Dermis blood vessel endothelial cell (primary cell): ENCODE measurements at places on chromosomes 3 and 15.

- no peak for DNase-seq
Observed at GRCh38 chr15:42727750-42728381, 9.1 kb downstream of the CDAN1 start.

GRCh38 chr3:12560505-12561190, 3.8 kb downstream of the MKRN2 start:
- no peak for DNase-seq

DNA sequence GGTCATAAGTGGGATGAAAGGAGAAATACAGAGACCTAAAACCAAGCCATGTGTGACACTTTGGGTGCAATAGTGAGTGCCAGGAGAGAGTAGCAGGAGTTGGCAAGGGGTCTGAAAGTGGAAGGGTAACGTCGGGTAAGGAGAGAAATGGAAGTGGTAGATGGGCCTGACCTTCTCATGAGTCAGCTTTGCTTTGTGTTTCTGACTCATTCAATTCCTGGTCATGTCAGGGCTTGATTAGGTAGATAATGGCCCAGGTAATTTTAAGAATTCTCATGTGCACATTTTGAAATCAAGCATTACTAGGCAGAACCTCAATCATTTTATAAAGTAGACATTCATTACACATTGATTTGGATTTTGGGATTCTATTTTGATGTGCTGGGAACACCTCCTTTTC, 262.5 kb downstream of the SOX2 start:
- no peak for DNase-seq

DNA sequence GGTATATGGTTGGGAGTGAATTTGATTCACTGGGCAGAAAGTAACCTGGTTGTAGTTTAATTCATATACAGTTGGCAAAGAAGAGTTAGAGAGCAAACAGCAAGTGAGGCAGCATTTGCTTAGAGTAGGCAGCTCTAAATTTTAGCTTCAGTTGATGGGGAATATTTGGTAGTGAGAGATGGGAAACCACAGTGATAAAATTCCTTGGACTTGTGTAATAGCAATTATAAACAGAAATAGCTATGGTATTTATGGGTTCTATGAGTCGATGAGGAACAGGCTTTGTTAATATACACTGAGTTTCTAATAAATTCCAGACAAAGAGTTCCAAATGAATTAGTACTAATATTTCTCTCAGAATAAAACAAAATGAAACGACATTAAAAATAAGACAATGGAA, 894.0 kb downstream of the ROBO2 start:
- DNase-seq, result no peak

DNA sequence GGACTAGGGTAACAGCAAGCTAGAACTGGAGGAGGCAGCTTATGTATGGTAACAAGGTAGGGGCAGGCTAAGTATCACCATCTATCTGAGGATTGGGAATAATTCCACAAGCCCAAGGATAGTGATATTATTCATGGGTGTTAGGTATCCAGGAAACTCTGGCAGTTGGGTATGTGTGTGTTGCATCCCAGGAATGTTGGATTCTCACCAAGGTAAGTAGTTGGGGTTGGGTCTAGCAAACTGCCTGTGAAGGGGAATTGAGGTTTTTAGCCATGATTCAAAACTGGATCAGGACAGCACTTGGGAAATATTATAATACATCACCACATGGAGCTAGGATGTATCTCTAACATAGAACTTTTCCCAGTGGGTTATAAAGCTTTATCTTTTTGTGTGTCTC, 626.4 kb upstream of the GOLIM4 start:
- no peak for DNase-seq

DNA sequence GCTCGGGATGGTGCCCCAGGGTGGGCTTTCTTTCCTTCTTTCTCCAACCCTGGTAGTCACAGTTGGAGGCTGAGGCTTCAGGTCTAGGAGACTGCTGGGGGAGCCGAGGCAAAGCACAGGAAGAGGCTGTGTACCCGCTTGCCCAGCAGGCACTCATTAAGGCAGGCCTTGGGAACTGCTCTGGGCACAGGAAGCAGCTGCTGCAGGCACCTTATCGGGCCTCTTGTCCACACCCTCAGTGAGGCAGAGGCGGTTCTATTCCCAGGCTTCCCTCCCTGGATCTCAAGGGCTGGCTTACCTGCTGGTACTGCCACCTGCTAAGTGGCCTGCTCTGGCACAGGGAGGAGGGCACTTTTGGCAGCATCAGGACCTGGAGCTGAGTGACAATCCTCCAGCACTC, 15.8 kb upstream of the GRM2 start:
- no peak for DNase-seq

DNA sequence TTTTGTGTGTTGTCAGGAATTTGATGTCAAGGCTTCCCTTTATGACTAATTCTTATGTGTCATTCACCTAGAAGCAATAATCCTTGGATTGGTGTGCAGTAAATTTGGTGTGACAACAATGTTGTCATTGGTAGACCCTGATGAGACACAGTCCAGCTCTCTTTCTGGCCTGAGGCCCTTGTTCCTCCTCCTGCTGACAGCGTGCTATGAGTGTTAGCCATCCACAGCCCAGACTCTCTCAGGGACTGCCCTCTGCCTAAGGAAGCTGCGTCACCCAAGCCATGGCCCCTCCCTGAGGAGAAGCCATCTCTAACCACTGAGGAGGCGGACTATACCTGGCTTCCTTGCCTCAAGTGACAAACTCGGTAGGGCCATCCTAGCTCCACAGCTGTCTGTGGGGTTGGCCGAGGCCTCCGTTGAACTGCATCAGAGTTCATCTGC, 13.3 kb upstream of the TM4SF1 start:
- peak; percentile 37 for DNase-seq

DNA sequence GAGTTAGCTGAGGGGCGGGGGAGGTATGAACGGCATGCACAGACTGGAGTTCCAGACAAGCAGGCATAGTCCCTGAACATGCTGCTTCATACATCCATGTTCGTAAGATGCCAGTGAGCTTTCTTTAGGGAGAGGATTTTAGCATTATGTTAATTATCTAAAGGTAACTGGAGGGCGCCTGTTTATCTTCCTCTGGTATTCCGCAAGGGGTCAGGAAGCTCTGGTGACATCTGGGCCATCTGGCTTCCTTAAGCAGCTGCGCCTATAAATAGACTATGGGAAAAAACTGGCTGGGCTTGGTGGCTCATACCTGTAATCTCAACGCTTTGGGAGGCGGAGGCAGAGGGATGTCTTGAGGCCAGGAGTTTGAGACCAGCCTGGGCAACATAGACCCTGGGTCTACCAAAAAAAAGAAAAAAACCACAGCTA, 1.5 kb upstream of the FBXO22 start:
- DNase-seq, result peak; percentile 32

- peak; percentile 95 for DNase-seq
Observed at GRCh38 chr3:39907981-39908380, 98.6 kb downstream of the MYRIP start.

GRCh38 chr3:182165234-182165633, 453.5 kb downstream of the SOX2 start:
- no peak for DNase-seq

DNA sequence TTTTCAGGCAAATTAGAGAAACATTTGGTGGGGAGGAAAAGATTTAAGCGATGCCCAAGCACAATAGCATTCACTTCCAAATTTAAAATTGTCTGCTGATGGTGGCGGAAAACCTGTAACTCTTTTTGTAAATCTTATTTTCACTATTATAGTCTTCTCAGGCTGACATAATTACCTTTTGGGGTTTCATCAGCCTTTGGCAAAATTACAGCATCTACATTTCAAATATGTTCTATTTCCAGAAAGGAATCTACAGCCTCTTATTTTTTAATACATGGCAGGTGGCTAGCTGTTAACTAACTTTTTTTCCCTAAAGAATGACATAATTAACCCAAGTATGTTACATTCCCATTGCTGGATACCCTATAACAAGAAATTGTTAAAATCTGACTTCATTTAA, 391.5 kb upstream of the CCDC54 start:
- DNase-seq, result no peak

DNA sequence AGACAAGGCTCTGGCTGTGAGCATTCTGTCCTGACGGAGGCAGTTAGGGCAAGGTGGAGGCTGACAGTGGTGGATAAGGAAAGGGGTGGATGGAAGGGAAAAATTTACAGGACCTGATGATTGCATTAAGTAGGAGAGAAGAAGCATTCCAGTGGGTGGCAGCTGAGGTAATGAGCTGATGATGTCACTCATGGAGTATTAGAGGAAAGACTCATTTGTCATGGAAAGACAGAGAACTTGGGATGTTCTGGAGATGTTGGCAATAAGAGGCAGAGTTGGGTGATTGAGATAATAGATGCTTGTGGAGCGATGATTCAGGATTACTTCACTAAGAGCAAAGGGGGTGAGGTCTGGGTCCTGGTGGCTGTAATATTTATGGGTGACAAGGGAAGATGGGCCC, 63.6 kb upstream of the SCN5A start:
- no peak for DNase-seq

GRCh38 chr3:60578936-60579335, 672.3 kb downstream of the FHIT start:
- DNase-seq, result no peak

DNA sequence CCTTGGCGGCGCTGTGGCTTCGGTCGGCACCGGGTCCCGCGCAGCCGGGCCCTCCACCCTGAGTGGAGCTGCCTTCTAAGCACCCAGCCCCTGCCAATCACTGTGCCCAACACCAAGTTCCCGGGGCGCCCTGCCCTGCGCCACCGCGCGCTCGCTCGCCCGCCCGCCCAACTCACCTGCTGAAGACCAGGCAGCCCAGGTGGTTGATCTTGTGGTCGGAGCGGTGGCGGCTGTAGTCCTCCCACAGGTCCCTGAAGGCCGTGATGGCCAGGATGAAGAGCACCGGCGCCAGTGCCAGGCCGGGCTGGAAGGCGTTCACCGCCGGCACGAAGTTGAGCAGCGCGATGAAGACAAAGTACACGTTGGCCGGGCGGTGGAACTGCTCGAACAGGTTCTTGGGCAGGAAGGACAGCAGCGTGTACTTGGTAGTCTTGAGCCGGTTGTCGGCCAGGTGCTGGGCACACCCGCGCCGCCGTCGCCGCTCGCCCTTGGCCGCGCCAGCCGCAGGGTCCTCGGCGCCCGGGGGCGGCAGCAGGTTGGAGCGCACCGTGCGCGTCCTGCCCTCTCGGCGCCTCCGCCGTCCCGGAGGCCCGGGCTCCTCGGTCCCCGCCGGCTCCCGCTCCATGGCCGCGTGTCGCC, 536 bp downstream of the ATP10A start:
- no peak for DNase-seq

DNA sequence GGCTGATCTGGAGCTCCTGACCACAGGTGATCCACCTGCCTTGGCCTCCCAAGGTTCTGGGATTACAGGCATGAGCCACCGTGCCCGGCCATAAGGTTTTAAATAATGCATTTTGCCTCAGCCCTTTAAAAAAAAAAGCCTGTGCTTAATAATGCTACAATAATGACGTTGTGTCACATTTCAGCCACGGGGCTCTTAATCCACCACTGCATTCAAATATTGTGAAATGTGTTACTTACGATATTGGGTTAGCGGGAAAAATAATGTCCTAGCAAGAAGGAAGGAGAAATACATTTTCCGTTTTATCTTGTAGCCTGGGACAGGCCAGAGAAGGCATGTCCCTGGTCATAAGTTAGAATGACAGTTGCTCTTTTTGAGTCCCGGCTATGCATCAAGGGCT, 17.6 kb downstream of the PAQR5 start:
- no peak for DNase-seq

- peak; percentile 68 for DNase-seq
Observed at GRCh38 chr3:32460031-32460749, 42.5 kb downstream of the CMTM6 start.

DNA sequence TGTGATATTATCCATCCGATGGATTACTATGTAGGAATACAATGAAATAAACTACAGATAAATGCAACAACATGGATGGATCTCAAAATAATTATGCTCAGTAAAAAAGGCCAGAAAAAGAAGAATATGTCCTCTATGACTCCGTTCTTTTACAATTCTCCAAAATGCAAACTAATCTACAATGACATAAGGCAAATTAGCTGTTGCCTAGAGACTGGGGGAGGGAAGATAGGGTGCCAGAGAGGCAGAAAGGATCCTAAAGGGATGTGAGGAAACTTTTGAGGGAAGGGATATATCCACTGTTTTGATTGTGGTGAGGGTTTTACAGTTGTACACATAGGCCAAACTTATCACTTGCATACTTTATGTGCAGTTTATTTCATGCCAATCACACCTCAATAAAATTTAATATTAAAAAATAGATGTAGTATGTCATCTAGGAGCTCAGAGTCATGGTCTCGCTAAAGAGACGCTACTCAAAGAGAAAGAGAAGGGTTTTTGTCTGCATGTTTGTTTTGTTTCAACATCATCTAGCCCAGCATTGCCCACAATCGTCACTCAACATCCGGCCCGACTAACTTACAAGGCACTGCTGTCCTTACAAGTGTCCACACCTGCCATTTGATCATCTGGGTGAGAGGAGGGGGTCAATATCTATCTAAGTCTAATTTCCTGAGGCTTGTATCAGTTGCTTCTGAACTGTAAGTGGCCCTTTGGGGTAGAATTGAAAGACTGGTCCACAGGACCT, 29.5 kb downstream of the HES1 start:
- no peak for DNase-seq

DNA sequence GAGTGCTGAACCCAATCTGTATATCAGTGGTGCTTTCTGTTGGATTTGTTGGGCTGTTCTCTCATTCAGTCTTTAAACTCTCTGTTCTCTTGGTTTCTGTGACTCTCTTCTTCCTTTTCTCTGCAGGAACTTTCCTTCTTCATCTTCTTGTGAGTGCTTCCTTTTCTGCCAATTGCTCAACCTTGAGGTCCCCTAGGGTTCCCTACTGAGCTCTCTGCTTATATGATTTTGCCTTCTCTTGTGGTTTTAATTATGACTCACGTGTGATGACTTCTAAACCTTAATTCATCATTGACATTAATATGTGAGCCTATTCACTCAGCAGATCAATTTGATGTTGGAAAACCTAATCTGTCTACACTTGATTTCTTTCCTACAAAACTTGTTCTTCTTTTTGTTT, 39.4 kb downstream of the MOBP start:
- DNase-seq, result no peak

DNA sequence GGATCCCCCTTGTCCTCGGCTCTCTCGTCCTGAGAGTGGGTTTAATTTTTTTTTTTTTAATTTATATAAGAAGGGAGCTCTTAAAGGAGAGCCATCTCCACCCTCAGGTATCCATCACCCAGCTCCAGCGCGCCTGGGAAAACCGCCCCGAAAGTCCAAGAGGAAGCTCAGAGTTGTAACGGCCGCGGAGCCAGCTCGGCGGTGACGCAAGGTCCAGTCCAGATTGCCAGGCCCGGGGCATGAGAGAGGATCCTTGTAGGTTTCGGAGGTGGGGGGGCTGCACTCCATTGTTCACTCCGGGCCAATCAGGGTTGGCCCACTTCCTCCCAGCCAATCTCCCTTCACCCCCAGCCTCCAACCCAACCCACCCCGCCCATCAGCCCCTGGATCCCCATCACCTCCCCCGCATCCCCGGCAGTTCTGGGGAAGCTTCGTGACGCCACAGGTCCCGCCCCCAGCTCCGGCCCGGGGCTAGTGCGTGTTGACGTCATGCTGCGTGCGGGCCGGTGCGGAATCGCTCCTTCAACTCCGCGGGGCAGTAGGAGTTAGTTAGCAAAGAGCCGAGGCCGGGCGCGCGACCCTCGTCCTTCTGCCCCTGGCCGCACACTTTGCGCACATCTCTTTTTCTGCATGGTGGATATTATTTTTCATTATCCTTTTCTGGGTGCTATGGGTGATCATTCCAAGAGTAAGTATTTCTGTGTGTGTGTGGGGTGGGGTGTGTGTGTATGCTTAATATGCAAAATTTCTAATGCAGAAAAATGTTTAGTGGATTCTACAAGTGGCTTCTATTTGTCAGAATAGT, at the start of gene ISL2:
ISL2 (plus strand) TSS at position 520 of the 805 bp plus-strand sequence; CDS start at position 631, 111 bp downstream.
- peak; percentile 70 for DNase-seq
